ENCODE measurements at places on chromosomes 5 and 9.

DNA sequence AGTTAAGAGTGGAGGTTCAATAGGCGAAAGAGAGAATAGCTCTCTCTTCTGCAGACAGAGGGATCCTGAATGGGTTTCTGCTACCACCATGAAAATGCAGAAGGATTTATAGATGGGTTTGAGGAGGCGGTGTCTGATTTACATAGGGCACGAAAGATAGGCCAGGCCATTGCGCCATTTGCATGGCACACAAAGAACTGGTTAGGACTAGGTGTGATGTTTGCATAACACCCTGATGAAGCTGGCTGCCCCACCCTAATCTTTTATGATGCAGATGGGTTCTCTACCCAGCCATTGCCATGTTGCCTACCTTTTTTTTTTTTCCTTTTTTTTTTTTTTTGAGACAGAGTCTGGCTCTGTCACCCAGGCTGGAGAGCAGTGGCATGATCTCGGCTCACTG, 51.4 kb upstream of the PDZD2 start:
- no peak for DNase-seq

DNA sequence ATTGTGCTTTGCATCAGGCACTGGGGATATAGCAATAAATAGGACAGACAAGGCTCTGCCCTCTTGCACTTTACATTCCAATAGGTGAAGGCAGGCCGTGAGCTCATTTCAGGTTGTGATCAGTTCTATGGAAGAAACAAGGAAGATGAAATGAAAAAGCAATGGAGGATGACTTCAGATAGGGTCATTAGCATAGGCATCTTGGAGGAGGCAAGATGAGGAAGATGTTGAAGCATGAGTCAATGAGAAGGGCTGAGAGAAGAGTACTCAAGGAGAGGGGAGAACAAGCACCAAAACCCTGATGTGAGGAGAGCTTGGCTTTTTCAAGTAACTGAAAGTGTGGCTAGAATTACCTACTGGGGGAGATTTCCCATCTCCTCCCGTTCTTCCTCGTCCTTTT, 5.0 kb upstream of the SPARC start:
- no peak for DNase-seq

GRCh38 chr5:149202910-149203451, 61.7 kb downstream of the ABLIM3 start:
- DNase-seq, result no peak

DNA sequence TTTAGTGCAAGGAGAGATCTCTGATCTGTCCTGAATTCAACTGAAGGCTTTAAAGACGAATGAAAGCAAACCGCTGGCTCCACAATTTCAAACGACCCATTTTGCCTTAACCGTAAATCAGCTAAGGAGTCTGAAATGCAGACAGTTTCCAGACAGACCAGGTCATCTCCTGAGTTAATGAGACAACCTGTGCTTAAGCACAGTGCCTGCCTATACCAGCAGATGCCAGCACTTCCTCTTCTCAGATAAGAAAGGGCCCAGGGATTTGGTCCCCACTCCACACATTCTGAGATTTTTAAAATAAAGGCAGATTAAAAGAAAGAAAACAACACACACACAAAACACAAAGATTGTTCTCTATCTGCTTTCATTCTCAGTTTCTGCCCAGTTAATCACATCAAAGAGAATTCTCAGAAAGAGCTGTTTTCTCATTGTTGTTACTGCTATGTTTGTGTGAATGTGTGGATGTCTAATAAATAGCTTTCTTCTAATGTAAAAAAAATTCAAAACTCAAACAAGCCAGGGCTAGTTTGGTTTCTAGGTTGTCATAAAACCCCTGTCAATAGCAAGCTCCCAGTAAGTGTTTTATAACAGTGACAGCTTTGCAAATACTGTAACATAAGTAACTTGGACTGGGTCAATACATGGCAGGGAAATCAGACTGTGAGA, 157.7 kb upstream of the SLC24A2 start:
- peak; percentile 57 for DNase-seq

GRCh38 chr5:55731848-55732247, 6.0 kb upstream of the DDX4 start:
- DNase-seq, result no peak

DNA sequence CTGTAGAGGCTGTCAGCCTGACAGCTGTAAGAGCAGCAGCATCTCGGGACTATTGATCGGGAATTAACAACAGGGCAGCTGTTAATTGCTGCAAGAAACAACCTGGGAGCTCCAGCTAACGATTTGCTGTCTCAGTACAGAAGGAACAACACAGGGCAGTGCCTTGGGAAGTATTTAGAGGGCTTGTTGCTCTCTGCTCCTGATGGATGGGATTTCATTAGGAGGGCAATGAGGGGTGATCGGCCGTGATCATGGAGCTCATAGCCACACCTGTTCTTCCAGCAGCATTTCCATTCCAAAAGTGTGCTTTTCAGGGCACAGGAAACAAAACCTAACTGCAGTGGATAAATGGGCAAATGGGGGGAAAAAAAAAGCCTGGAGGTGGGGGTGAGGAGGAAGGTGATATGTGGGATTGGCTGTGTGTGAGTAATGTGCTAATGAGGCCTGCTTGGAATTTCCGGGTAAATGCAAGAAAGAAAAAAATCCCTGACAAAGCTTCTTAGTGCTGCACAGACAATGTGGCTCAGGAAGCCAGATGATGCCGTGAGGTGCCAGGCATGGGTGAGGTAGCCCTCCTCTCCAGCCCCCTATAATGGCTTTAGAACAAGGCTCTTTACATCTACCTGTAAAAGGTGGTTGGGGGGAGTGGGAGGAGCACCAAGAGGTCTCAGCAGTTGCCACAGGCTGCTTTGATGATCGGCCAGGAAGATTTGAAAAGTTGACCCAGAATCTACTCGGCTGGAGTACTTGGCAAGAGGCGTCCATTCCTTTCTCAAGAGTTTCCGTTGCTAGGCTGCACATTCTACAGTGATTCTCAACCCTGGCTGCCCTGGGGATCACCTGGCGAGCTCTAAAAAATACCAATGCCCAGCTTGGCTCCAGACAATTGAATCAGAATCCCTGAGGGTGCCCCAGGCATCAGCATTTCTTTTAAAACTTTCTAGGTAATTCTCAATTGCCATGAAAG, 139.5 kb upstream of the KLF9 start:
- DNase-seq, result no peak

Data from hematopoietic multipotent progenitor cell treated with erythropoietin and hydrocortisone succinate and interleukin-3 and kit ligand, for 4 days (in vitro differentiated cells).